CD8-positive, alpha-beta memory T cell (primary cell): ENCODE measurements at places on chromosomes 12 and 14.

DNA sequence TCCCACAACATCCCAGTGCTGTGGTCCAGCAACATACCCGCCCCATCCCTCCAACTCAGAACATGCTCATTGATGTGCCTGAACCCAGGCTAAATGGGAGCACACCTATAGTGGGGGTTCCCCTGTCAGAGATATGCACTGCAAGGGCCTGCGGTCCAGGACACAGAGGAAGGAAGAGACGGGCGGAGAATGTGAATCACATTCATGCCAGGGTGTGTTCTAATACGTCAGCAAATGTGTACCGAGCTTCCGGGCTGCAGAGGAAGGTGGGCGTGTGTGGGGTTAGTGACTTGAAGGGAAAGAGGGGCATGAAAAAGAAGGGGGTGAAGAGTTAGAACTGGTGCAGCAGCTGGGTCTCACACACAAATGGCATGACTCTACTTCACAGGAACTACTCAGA, 83.7 kb downstream of the DPF3 start:
- no peak overlapping the region for H3K27ac ChIP-seq
- no peaks in the 10 kb centered on the region for H3K36me3 ChIP-seq
- peaks cover 12% of the 10 kb centered on the region for H3K4me1 ChIP-seq
- H3K4me3 ChIP-seq: no peak overlapping the region

DNA sequence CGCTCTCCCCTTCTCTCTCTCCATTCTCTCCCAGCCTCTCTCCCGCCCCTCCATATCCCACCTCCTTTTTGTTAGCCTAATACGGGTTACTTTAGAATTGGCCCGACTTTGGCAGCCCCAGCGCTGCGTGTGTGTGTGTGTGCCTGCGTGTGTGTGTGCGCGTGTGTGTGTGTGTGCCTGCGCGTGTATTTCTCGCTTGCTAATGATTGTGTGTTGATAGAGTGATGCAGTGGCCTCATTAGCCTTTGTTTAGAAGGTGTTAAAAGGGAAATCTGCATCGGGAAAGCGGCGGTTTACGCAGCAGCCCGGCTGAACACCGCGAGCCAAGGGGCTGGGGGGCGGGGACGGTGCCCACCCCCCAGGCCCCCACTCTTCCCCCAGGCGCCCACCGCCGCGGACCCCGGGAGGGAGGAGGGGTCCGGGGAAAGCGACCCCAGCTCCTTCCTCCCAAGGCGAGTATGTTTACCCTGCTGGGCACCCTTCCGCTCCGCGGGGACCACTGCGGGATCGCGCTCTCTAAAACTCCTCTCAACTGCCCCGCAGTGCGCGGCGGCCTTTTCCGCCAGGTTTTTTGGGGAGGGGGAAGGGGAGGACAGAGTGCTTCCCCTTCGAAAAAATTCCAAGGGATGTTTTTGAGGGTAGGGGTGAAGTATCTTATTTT, 6.8 kb upstream of the LHX5 start:
- no peak overlapping the region for H3K27ac ChIP-seq
- H3K27me3 ChIP-seq: peaks cover 45% of the 10 kb centered on the region
- H3K4me1 ChIP-seq: peaks cover 5% of the 10 kb centered on the region

- H3K4me1 ChIP-seq: no peaks in the 10 kb centered on the region
- no peaks in the 10 kb centered on the region for H3K27me3 ChIP-seq
- DNase-seq: no peak
- H3K27ac ChIP-seq: no peak overlapping the region
Observed at GRCh38 chr12:31227401-31227981, 98.5 kb downstream of the SINHCAF start.

DNA sequence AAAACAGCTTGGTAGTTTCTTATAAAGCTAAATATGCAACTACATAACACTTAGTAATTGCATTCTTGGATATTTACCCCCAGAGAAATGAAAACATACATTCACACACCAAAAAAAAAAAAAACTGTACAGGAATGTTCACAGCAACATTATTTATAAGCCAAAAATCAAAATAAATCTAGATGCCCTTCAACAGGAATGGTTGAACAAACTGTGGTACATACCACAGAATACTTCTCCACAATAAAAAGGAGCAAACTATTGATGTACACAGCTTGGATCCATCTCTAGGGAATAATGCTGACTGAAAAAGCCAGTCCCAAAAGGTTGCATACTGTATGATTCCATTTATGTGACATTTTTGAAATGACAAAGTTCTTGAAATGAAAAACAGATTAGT, 62.1 kb upstream of the SLC38A4 start:
- no peak overlapping the region for H3K4me3 ChIP-seq
- no peaks in the 10 kb centered on the region for H3K4me1 ChIP-seq
- no peaks in the 10 kb centered on the region for H3K36me3 ChIP-seq

- H3K27ac ChIP-seq: no peak overlapping the region
- H3K4me3 ChIP-seq: no peak overlapping the region
- no peaks in the 10 kb centered on the region for H3K27me3 ChIP-seq
- DNase-seq: no peak
Observed at GRCh38 chr12:107436836-107437235, 248.8 kb upstream of the PWP1 start.

- no peak overlapping the region for H3K27ac ChIP-seq
- no peaks in the 10 kb centered on the region for H3K36me3 ChIP-seq
- peak overlapping the region; percentile 50 for H3K4me3 ChIP-seq
- peaks cover 19% of the 10 kb centered on the region for H3K4me1 ChIP-seq
Observed at GRCh38 chr14:68979722-68980451, 785 bp upstream of the ACTN1 start.

DNA sequence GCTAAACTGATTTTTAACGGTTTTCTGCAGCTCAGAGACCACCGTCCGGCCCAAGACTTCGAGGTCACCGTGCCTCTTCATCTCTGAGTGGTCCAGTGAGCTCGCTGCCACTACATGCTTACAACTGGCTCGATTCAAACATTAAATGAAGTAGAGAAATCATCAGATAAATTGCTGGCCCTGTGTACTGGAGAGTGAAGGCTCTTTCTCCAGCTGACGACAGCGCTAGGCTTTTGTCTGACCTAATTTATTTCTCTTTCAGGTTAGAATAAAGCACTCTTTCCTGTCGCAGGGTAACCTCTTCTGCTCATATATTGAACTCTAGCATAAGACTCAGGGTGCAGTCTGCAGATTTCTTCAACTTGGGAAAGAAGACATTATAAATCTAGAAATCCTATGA, 6.4 kb downstream of the BCL11B start:
- H3K27me3 ChIP-seq: no peaks in the 10 kb centered on the region
- peaks cover 5% of the 10 kb centered on the region for H3K36me3 ChIP-seq
- peaks cover 52% of the 10 kb centered on the region for H3K4me1 ChIP-seq
- H3K27ac ChIP-seq: peak overlapping the region; percentile 89

GRCh38 chr12:121144416-121144914, 11.8 kb downstream of the P2RX7 start:
- no peak overlapping the region for H3K4me3 ChIP-seq
- no peak for DNase-seq
- no peaks in the 10 kb centered on the region for H3K4me1 ChIP-seq
- H3K27ac ChIP-seq: no peak overlapping the region
- H3K36me3 ChIP-seq: no peaks in the 10 kb centered on the region

DNA sequence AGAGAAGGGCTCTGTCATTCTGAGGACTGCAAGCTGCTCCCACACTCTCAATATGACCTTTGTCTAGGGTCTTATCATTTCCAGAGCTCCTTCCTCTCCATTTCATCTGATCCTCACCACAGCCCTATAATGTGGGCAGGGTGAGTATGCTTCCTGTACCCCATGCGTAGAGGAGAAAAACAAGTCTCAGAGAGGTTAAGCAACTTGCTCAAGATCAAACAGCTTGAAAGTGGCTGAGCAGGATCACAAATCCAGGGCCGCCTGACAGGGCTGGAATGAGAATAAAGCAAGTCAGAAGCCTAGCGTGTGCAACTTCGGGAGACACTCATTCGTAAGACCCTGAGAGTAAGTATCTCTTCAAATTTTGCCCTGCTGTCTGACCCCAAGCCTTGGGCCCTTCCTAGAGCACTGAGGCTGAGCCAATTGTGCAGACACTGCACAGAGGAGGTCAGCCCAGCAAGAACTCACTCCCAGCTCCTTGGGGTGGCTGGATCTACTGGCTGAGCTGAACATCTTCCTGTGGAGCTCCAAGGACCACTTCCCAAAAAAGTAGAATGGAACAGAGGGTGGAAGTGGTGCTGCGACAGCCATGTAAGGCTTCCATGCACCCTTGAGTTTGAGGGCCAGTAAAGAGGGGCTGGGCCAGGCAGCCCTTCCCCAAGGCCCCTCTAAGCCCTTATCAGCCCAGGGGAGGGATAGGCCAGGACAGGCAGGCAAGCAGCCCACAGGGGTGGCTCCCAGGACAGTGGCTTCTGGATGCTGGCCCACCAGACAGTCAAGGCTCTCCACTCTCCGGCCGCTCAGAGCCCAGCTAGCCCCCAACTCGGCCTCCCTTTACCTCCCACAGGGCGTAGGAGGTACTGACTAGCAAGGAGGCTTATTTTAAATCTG, 10.5 kb downstream of the ZFP36L1 start:
- peak overlapping the region; percentile 55 for H3K27ac ChIP-seq
- no peaks in the 10 kb centered on the region for H3K36me3 ChIP-seq
- peaks cover 96% of the 10 kb centered on the region for H3K4me1 ChIP-seq
- DNase-seq: peak; percentile 85
- H3K4me3 ChIP-seq: peak overlapping the region; percentile 57
- H3K27me3 ChIP-seq: no peaks in the 10 kb centered on the region

DNA sequence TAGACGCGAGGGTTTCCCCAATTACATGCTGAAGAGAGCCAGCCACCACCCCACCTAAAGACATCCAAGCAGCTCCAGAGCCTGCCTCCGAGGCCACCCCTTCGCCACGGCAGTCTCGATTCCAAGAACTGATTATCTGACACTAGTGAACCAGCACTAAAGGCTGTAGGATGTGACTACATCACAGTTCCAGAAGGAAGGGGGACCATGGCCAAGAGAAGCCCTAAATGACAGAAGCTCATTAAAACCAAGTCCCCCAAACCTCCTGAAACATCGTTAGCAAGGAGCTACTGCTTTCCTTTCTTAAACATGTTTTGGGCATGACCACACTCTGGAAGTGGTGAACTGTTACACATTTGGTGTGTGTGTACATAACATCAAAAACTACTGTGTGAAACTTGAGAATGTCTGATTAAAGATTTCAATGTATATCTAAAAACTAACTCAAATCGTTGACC, 88.2 kb downstream of the DUSP16 start:
- H3K27me3 ChIP-seq: no peaks in the 10 kb centered on the region
- H3K4me3 ChIP-seq: peak overlapping the region; percentile 5
- peak overlapping the region; percentile 71 for H3K27ac ChIP-seq
- DNase-seq: no peak
- H3K36me3 ChIP-seq: peaks cover 11% of the 10 kb centered on the region
- peaks cover 23% of the 10 kb centered on the region for H3K4me1 ChIP-seq

DNA sequence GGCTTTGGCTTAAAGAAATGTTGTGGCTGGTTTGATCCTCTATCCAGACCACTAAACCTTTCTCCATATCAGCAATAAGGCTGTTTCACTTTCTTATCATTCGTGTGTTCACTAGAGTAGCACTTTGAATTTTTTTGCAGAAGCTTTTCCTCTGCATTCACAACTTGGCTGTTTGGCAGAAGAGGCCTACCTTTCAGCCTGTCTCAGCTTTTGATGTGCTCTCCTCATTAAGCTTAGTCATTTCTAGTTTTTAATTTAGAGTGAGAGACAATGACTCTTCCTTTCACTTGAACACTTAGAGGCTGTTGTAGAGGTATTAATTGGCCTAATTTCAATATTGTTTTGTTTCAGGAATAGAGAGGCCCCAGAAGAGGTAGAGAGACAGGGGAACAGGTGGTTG, 13.8 kb downstream of the KCNMB4 start:
- H3K27ac ChIP-seq: no peak overlapping the region
- no peak for DNase-seq
- H3K4me1 ChIP-seq: no peaks in the 10 kb centered on the region
- H3K4me3 ChIP-seq: no peak overlapping the region
- H3K36me3 ChIP-seq: no peaks in the 10 kb centered on the region
- H3K27me3 ChIP-seq: no peaks in the 10 kb centered on the region
